Activated T-helper 1 cell treated with Interleukin-2 at 50 U/mL for 16 hours (primary cell): ENCODE measurements at places on chromosomes 4 and X.

DNA sequence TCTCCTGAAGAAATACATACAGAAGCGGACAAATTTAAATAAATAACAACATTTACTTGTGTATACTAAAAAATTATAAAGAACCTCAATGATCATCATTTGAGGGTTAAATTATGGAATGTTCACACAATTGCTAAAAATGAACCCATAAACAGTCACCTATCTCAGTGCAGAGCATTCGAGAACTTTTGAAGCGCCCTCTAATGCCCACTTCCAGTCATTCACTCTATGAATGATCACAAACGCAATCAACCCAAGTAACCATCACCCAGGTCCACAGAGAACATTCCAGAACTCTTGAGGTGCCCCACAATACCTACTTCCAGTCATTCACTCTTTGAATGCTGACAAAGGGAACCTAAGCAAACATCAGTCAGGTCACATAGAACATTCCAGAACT, 103.5 kb upstream of the PLAC1 start:
- DNase-seq = no peak

DNA sequence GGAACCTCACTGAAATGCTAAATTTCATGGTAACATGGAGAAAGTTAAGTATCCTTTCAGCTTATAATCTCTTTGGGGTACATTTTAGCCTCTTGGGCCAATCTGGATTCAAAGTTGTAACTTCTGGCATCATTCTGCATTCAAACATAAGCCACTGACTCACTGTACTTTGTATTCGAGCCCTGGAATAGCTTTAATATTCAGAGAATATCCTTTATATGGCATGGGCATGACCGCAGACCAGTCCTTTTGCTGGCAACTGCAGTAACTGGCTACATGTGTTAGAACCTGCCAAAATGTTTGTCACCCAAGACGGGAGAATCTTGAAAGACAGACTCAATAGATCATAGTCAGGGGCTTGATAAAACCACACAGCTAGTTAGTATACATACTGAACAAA, 3.3 kb downstream of the GASK1B start:
- DNase-seq = no peak

DNA sequence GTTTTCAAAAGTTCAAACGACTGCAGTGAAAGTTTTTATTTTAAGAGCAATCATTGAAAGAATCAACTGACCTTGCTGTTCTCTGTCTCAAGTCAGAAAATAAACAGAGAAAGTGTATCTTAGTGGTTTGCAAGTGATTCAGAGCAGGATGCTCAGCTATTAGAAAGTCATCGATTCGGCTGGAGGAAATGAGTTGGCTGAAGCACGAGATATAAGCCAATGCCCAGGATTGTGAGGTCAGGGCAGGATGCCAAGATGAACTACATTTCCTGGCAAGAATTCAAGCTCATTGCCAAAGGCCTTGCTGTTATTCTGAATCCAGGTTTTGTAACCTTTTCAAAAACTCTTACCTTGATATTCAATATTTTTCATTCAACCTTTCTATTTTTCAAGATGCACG, 541.4 kb upstream of the BOD1L1 start:
- no peak for DNase-seq

DNA sequence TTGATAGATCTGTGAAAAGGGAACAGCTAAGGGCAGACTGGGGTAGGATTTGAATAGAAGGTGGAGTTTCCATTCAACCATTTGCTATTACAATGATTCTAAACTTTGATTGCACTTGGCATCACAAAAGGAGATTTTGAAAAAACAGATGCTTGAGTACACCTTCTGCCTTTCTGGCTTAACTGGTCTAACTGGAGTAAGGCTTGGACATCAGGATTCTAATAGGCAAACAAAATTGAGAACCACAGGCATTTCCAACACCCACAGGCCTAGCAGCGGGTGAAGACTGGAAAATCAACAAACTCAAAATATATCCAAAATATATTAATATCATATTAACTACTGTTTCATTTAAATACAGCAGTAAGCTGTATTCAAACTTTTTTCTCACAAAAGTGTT, 1.9 kb upstream of the VEGFC start:
- no peak for DNase-seq

DNA sequence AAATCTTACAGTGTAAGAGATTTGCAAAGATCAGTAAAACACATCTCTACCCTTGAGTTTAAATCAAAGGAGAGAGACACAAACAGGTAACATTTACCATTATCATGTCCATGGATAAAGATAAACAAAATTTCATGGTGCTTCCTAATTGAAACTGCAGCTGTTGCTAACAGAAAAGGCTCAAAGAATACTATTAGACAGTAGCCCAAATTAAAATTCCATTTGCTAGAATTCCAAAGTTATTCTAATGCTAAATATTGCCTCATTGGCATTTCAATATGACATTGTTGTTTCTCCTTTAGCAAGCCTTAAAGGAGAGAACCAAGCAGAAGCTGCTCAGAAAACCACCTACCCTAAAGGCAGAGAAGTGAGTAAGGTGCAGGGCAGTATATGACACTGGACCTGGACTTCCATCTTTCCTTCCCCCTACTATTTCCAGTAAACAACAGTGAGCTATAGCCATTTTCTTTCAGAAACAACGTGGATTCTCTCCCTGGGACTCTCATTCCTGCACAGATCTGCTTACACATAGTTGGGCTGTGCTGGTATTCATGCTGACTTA, 19.5 kb upstream of the ZCCHC13 start:
- DNase-seq = no peak

DNA sequence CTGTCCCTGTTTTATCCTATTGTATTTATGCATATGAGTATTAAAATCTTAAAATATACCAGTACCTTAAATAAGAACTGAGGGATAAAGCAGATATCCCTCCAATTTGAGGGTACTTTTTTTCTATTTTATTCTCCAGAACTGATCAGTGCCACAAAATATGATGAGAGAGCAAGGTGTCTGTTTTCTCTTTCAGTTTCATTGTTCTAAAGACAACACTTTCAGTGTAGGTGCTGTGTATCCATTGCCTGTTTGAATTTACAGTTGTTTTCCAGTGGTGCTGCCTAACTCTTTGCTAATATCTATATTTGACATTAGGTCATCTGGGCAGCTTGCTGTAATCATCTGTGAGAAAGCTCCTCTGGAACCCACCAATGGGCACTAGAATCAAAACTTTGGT, 394.7 kb downstream of the IL1RAPL1 start:
- DNase-seq = no peak

GRCh38 chr4:185825737-185826136, 13.7 kb upstream of the SORBS2 start:
- no peak for DNase-seq

DNA sequence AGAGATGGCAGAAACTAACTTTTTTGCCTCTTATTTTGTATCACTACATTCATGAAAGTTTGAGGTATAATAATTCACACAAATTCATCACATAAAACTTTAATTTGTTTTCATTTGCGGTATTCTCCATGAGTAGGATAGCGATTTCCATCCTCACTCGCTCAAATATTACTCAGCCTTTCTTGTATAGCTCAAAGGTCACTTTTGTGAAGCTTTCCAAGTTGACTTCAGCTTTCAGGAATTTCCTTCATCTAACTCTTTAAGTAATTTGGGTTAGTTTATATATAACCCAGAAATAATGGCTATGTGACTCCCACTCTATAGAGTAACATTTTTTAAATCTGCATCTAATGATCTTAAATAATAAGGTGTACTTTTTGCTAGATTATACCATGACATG, 314.4 kb downstream of the IL1RAPL1 start:
- no peak for DNase-seq

DNA sequence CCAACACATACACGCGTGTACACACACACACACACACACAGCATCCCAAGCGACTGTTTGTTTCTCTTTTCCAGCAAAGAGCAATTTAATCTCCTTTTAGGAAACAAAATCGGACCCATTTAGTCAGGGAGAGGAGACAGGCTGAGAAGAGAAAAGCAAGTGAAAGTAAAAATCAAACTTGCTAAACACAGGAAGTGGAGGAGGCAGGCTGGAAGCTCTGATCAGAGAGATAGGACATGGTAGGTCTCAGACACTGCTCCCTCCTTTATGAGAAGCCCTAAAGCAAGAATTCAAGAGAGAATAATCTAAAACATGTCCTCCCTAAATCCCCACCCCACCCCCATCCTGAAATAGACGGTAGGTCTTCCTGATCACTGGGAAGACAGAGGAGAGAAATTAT, 62.3 kb downstream of the GPC3 start:
- DNase-seq = no peak

DNA sequence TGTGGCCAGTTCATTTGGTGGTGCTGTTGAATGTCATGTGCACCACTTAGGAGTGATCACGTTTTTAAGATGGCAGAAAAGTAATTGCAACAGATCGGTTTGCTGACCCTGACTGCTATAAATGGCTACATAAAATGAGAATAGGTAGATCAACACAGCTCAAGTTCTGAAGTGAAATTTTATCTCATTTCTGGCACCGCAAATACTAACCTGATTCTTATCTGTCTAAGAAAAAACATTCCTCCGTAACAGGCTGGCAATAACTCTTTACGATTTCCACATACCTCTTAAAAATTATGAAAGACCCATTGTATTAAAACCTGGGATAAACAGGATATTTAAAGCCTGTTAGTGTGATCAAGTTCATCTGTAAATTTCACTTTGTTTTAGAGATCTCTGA, 387.5 kb downstream of the PDGFC start:
- DNase-seq = no peak

DNA sequence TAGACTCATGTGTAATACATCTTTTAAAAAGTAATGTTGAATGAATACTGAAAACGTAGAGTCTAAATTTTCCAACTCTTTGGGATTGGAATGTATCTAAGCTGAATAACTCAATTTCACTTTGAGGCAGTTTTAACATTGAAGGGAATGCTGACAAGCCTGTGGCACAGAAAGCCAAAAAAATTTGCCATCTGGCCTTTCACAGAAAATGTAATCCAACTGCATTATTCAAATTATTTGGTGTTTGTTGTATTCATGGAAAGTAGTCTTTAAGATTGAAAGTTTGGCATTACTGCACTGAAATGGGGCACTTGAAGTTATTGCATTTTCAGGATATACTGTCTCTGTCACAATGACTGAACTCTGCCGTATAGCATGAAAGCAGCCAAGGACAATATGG, 186.9 kb downstream of the FRMPD4 start:
- DNase-seq = no peak

GRCh38 chr4:59855630-59856352, 1344.3 kb upstream of the ADGRL3 start:
- no peak for DNase-seq

DNA sequence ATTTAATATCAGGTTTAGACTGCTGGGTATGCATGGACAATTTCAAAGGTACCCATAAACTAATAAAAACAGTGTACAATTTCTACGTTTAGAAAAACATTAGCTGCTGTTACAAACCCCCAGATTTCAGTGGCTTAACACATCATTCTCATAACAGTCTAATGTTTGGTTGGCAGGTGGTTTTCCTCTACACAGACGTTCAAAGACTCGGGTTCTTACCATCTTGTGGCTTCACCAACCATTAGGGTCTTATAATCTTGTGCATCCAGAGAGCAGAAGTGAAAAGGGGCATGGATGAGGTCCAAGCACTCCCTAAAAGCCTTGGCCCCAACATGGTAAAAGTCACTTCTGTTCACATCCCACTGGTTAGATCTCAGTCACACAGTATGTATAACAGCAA, 71.6 kb downstream of the SH3RF1 start:
- no peak for DNase-seq

DNA sequence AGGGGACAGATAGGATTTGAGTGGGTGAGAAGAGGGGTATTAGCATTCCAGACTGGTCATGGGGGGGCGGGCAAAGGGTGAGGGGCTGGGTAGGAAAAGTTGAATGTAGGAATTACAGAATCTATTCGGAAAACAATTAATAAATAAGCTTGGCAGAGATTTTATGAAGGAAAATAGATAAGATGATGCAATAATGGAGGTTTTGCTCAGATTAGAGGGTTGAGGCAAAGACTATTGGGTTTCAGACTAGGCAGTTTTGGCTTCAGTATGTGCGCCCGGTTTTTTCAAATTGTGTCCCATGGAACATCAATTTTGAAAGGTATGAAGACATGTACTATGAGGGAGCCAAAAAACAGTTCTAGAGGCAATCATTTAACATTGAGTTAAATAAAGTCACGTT, 410.6 kb downstream of the SPRY1 start:
- DNase-seq = no peak

GRCh38 chrX:41827886-41828285, 95.5 kb downstream of the CASK start:
- no peak for DNase-seq

DNA sequence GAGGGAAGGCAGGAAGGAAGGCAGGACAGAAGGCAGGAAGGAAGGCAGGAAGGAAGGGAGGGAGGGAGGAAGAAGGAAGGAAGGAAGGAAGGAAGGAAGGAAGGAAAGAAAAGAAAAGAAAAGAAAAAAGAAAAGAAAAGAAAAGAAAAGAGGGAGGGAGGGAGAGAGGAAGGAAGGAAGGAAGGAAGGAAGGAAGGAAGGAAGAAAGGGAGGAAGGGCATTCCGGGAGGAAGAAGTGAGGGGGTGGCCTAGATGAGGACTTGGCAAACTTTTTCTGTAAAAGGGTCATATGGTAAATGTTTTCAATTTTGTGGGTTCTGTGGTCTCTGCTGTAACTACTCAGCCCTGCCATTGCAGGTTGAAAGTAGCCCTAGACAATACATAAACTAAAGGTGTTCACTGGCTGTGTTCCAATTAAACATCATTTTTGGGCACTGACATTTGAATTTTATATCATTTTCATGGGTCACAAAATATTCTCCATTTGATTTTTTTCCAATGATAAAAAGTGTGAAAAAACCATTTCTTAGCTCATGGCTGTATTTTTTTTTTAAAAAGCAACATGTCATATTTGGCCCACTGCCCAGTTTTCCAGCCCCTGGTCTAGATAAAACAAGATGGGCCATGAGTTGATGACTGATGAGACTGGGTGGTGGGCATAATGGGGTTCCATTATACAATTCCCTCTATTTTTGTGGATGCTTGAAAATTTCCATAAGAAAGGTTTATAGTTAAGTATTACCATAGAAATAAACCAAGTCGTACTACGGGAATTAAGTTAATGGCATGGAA, 3.1 kb downstream of the ZNF630 start:
- DNase-seq = no peak
